ENCODE measurements at places on chromosomes 5 and 9. TPM values are rescaled to one million over a fixed set of nuclear protein-coding genes. Genes with fewer than 3 reads are reported as not detected.

SLC1A3 gene
- total RNA-seq: 1.1 TPM

NFIB gene
- total RNA-seq: 9.7 TPM

ANKRD34B gene
- total RNA-seq: not detected

ADRA1B gene
- total RNA-seq: 0.14 TPM

HAVCR2 gene
- 0.09 TPM for total RNA-seq

PCDHGA1 gene
- total RNA-seq: 1.1 TPM

VLDLR gene
- total RNA-seq: 44.7 TPM

HTR4 gene
- not detected for total RNA-seq

PCDHB14 gene
- 0.85 TPM for total RNA-seq

UBE2QL1 gene
- total RNA-seq: under 0.01 TPM

IFNW1 gene
- not detected for total RNA-seq

FAM200C gene
- 3.0 TPM for total RNA-seq

SNX30 gene
- 25.2 TPM for total RNA-seq

CRAT gene
- total RNA-seq: 35.3 TPM

PCA3 gene
- not detected for total RNA-seq

PDE8B gene
- 0.14 TPM for total RNA-seq

POU5F2 gene
- 0.55 TPM for total RNA-seq

F12 gene
- 0.18 TPM for total RNA-seq

ENTPD2 gene
- not detected for total RNA-seq

DDX4 gene
- not detected for total RNA-seq

ANGPTL2 gene
- 125 TPM for total RNA-seq

PHF24 gene
- under 0.01 TPM for total RNA-seq

MARVELD2 gene
- total RNA-seq: 0.14 TPM

Data from smooth muscle cell of bladder (primary cell).